Stimulated activated CD8-positive, alpha-beta memory T cell treated with anti-CD3 and anti-CD28 coated beads, Interleukin-12 subunit alpha, Interleukin-12 subunit beta, amount 100 ng/mL, for 1 hour (primary cell): ENCODE measurements at places on chromosomes 6 and 20.
A peak's percentile ranks its signal among the peaks of the same experiment; 100 is the strongest.

DNA sequence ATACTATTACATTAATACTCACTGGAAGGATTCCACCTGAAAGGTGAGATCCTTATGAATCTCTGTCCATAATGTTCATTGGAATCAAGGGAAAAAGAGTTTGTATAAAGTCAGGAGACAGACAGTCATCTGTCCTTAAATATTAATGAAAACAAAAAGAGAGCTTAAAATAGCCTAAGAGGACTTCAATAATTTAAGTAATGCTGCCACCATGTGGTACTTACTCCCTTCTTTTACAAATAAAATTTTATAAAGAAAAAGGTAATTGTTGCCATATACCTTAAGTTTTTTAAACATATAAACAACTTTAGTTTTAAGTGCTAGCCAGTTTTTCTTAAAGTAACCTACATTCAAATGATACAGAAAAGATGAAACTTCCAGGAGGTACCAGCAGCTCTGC is 5.1 kb downstream of the BLOC1S5 start:
- DNase-seq = no peak

DNA sequence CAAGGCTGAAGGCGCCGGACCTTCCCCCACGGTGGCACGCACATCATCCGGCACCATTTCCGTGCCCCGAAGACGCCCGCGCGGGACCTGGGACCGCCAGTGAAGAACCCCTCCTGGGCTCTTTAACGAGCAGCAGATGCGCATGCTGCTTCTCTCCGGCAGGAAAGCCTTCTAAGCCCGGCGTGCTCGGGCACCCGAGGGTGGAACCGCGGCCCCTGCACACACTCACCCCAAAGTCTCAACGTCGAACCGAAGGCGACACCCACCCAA is 240 bp downstream of the FOXQ1 start:
- DNase-seq = no peak

GRCh38 chr6:137571854-137572253 is 77.7 kb upstream of the OLIG3 start:
- DNase-seq = peak; percentile 54

DNA sequence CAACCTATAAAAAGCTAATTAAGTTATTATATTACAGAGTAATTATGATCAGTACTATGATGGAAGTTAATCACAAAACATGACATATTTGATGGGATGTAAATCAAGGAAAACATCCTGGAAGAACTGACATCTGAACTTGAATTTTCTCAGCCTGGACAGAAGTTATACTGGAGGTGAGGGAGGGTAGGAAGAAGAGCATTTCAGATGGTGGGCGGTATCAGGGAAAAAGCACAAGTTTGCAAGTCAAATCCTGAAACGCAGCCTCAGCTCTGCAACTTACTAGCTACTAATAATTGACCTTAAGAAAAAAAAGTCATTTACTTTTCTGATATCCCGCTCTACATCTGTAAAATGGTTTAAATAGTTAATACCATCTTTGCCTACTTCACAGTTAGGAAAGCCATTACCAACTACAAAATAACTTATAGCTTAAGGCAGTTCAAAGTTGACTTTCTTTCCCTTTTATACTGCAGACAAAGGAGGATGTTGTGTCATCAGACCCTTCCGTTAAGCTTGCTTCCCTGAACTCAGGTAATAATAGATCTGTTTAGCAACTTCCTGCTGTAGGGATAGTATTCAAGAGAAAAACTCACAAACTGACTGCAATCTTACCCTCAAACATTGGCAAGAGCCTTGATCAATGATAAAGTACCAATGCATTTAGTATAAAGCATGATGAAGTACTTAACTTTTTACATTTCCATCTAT is 21.0 kb downstream of the NOL7 start:
- no peak for DNase-seq

DNA sequence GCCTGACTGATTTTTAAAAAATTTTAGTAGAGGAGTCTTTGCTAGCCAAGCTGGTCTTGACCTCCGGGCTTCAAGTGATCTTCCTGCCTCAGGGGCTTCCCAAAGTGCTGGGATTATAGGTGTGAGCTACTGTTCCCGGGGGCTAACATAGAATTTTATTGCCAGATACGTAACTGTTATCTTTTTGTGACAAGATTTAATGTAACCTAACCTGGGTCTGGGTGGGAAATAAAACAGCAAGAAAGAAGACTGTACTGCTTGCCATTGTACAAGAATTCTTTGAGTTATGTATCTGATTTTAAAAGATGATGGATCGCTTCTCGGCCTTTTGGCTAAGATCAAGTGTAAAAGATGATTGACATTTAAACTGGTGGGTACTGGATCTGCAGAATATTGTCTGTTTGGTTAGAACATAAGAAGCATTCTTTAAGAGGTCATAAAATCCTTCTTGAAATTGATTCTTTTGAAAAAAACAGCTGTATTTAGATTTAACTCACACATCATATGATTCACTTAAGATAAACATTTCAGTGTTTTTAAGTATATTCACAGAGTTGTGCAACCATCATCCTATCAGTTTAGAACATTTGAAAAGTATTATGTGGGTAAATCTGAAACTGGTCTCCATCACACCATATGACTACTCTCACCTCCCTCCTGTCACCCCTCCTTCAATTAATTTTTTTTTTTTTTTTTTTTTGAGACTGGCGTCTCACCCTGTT is 21.6 kb downstream of the TPX2 start:
- no peak for DNase-seq

DNA sequence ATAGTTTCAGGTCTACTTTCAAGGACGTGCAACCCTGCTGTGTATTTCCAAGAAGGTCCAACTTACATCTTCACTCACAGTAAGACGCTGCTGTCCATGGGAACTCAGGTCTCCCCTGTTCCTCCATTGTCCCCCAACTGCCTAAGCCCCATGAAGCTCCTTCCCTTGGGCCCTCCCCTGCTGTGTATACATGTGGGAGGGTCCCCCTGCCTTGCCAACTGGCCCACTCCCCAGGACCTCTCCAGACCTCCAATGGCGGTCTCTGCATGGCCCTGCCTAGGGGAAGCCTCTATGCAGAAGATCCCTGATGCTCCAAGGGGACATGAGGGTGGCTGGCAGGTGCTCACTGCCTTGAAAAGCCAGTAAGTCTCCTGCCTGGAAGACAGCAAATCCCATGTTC is 186.7 kb upstream of the CST7 start:
- no peak for DNase-seq

- no peak for DNase-seq
Measured at GRCh38 chr20:42159808-42160207, 541.6 kb upstream of the CHD6 start.

GRCh38 chr6:117448732-117449485 is 23.2 kb upstream of the ROS1 start:
- no peak for DNase-seq

GRCh38 chr6:163230901-163231300 is 183.6 kb upstream of the QKI start:
- no peak for DNase-seq

- no peak for DNase-seq
Measured at GRCh38 chr6:16380220-16380809, 141.9 kb downstream of the GMPR start.

GRCh38 chr20:37386505-37387251 is 40.7 kb downstream of the SRC start:
- DNase-seq = no peak

GRCh38 chr6:43842231-43842794 is 72.3 kb downstream of the VEGFA start:
- no peak for DNase-seq

DNA sequence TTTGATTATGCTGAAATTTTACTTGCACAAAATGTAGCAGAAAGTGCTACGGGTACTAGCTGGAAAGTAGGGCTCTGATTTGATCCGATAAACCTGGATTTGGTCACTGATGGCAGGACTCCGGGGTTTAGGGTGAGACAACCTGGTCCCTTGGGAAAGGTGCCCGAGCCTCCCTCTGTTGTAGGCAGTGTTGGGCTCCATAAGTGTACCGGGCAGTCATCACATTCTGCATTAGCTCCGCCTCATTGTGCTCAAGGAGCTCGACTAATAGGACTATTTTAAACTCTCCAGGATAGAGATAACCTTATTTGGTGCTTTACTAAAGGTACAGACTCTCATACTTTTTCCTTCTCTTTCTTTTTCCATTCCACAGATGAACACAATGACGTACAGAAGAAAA is 117.6 kb downstream of the UTRN start:
- DNase-seq = no peak

DNA sequence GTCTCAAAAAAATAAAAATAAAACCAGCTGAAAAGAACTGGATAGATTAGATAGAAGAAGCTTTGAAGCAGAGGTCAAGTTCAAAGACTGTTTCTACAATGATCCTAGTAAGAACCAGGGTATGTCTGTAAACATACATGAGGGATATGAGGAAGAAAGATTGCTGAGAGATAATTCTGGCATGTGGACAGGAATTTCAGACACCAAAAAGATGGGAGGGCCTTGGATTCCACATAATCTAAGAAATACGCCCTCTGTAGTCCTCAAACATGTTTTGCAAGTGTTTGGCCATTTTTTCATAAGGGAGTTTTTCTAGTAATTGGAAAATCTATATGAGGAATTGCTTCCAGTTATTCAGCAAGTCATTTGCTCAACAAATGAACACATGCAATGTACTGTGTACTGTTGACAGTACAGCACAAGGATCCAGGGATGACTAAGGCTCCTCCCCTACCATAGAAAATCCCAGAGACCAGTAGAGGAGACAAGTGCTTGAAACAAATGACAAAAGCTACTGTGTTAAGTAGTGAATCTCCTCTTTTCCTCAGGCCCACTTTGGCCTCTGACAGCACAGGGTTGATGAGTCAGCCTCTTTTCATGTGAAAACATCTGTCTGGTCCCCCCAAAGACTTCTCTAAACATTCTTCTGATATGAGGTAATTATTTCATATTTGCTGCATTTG is 795.9 kb downstream of the MAFB start:
- no peak for DNase-seq

GRCh38 chr6:13368731-13369115 is 40.4 kb upstream of the TBC1D7 start:
- no peak for DNase-seq

DNA sequence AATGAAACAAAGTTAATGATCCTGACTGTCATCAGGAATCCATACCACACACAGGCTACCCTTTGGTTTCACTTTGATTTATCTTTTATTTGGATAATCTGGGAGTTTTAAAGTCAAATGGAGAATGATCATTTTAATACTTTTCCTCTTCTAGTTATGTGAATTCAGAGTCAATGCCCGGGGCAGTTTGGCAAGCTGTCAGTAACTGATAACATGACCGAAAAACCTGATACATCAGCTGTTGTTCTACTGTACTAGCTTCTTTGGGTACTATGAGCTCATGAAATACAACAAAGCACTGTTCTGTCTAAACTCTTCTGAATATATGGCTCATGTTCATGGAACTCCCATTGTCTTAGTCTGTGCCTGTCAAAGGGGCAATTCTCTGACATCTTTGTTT is 30.2 kb downstream of the KLHL31 start:
- DNase-seq = no peak

DNA sequence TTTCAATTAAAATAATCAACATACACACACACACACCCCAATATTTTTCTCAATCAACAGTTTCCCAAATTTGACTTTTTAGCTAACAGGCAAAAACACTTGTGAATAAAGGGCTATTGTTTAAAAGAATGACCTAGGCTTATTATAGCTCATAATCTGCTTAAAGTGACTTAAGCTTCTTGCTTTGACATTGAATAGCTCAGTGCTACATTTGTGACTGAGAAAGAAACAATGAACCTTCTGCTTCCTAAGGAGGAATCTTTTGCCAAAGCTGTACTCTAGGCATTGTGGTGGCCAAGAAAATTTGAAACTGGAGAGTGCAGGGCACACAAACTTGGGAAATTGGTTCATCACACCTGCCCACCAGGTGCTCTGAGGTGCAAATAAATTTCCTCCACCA is 282.0 kb downstream of the SYNE1 start:
- DNase-seq = no peak

GRCh38 chr6:114040871-114041270 is 69.9 kb upstream of the HDAC2 start:
- no peak for DNase-seq

GRCh38 chr20:31542201-31542842 is 28.1 kb downstream of the HM13 start:
- DNase-seq = no peak

GRCh38 chr6:165345700-165346099 is 36.3 kb upstream of the C6orf118 start:
- no peak for DNase-seq

DNA sequence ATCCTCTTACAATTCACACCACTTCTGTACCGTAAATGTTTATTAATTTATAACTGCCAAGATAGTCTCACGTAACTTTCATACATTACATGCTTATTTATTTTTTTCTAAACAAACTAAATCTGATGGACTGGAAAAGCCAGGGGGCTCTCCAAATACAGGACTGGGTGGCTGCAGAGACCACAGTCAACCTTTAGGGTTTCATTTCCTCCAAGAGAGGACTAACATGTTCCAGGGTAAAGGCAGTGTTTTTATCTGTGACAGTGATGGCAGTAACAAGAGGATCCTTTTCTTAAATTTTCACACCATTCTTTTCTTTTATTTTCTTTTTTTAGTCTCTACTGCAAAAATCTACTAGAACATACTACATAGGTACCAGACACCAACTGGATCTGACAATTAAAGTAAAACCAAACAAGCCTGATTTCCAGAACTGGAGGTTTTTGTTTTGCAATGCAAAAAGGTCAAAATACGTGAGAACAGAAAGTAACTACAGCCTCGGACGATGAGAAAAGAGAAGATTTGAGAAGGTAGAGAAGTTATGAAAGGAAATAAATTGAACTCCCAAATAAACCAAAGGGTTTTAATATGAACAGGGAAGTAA is 1.2 kb downstream of the LMBRD1 start:
- no peak for DNase-seq

- no peak for DNase-seq
Measured at GRCh38 chr20:8860011-8860495, 208.8 kb upstream of the PLCB4 start.

GRCh38 chr6:109478222-109478805 is 4.7 kb downstream of the ZBTB24 start:
- DNase-seq = no peak

- DNase-seq = no peak
Measured at GRCh38 chr6:162184465-162184864, 543.1 kb downstream of the PRKN start.

DNA sequence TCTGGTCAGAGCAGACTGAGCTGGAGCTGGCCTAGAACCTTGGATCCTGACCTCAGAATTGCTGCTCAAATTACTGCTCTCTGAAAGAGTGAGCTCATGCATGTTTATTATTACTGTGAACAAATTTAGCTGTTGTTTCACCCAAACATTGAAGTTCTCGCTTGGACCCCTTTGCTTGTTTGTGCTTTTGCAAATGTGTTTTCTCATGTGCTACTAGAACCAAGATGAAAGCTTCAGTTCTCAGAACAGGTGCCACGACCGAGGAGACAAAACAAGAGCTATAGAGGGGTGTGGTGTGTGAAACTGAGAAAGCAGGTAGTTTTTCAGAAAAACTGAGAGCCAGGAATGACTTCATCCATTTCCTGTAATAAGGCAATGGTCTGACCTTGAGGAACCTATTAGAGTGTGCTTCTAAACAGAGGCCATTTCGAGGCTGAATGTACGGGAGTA is 50.0 kb upstream of the ESR1 start:
- no peak for DNase-seq

GRCh38 chr20:41715526-41715925 is 97.3 kb upstream of the CHD6 start:
- DNase-seq = no peak
